ENCODE measurements at places on chromosomes 12 and 14. TPM values are rescaled to one million over a fixed set of nuclear protein-coding genes. Genes with fewer than 3 reads are reported as not detected.

- no peak for DNase-seq
These were observed 154.0 kb downstream of the PIWIL1 start for GRCh38 chr12:130491421-130492357.

- no peak for DNase-seq
These were observed 32.8 kb upstream of the BATF start for GRCh38 chr14:75489480-75489837.

Gene INSM2
- not detected for total RNA-seq

DNA sequence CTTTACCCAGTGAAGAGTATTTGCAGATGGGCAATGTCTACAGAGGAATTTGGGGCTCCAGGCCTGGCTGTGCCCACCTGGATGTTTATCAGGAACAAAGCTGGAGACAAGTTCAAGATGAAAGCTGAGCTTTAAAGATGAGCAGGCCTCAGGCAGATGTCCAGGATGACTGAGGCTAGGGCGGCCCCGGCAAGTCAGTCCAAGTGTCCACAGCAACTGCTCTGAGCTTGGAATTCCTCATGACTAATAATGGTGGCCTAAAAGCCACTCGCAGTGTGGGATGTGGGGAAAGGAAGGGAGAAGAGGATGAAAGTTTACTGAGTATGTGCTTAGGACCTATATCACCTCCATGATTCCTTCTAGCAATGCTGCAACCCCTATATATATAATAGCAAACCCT is 128.2 kb upstream of the NOS1 start:
- DNase-seq: no peak

DNA sequence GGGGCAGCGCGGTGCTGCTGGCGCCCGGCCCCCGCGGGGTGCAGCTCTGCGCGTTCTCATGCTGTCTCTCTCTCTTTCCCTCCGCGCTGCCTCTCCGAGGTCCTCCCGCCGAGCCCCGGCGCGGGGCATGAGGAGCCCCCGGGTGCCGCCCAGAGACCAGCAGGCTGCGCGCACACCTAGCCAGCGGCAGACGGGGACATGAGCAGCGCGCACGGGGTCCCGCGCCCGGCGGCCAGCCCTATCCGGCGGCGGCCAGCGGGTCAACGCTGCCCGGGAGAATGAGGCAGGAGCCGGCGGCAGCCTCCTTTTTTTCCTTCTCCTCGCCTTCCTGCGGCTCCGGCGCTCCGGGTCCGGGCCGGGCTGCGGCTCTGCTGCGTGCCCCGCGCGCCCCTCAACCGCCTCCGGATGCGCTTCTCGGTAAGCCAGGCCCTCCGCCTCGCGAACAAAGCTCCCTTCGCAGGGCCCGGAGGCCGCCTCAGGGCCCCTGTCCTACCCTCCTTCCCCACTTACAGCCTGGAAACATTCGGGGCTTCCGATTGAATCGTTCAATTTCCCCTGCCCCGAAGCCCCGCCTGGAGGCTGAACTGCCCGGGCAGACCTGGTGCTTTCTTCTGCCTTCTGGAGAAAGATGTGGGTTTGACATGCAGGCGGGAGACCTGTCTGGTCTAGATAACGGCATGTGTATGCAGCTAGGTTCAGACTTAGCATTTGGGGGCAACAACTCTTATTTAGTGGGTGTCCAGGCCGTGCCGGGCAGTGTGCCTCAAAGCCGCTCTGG is at the start of gene TUNAR:
Gene TUNAR (plus strand): TSS at position 72 of the 778 bp plus-strand sequence.
- DNase-seq: no peak

GRCh38 chr12:10167599-10167998 is 4.3 kb downstream of the OLR1 start:
- DNase-seq: no peak

GRCh38 chr12:65941388-65941787 is 117.1 kb downstream of the HMGA2 start:
- no peak for DNase-seq

Gene LRRC43
- total RNA-seq: not detected

DNA sequence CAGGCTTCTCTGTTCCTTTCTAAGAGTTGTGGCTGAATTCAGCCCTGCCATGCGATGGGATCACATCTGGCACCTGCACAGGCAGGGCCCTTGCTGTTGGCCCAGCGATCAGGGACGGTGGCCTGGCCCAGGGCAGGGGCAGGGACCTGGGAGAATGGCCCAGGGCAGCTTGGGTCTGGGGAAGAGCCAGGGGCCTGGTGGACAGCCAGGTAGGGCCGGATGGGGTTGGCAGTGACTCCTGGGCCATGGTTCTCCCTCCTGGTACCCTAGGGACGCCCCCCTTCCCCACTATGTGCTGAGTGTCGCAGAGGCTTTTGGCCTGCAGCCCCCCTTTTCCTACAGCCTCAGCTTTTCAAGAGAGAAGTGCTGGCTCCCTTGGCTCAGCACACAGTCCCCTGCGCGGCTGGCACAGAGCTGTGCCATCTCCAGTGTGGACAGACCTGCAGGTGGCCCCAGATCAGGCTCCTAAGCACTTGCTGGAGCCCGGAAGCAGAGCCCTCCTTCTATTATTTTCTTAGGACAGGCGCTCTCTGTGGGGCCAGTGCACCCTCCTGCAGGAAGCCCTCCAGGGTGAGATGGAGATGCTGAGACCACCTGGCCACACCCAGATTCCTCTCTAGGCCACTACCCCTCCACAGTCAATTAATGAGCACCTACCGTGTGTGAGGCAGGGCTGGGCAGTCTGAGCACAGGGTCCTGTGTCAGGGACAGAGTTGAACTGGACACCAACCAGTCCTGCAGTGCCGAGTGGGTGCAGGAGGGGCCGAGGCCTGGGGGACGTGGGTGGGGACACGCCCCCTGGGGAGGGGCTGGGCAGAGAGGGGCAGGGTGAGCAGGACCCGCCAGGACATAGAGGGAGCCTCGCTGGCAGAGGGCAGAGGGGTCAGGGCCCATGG is 267.6 kb downstream of the ADGRD1 start:
- no peak for DNase-seq

DNA sequence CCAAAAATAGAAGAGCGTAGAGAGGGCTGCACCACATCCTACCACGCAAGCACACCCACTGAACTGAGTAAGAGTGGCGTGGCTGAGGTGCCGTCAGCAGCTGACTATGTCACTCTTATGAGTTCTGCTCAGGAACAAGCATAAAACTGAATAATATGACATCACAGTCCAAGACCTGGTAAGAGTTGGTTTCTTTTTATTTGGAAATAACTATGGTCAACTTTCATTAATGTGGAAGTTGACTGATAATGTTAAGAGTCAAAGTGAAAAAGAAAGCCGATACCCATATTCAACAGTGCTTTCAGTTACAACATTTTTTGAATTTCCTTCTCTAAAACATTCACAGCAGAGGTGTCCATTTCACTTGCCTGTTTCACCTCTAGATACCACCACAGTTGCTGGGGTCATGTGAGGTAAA is 44.6 kb downstream of the GNS start:
- no peak for DNase-seq

Gene PROX2
- total RNA-seq: 0.76 TPM

- no peak for DNase-seq
These were observed 222.1 kb downstream of the AACS start for GRCh38 chr12:125287155-125287847.

DNA sequence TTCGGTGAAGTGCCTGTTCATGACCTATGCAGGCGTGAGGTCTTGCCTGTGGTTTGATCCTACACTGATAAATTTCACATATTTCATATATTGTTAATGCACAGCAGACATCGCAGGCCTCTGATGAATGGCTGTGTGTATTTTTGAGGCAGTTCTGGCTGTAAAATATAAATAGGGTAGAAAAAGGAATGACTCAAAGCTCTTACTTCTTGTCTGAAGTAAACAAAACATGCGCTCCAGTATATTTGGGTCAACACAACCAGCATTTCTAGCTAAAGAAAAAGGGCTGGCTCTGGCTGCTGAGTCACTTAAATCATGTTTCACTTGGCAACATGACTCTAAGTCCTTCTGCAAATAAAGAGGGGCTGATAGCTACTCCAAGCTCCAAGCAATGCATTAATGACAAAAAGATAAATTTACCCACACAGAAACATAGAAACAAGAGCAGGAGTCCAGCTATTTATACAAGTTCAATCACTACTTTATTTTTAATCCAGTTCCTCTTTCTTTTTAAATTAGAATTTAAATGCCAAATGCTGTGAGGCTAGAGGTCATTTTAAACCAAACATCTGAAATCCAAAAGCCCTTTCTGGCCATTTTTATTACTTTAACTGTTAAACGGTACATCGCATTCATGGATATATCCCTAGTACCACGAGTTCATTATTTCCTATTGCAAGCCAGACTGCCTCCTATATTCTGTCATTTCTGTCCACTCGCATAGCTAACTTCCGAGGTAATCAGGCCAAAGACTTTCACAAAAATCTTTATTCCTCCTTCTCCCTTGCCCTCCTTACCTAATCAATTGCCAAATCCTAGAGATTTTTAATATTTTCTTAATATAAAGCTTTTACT is 54.3 kb upstream of the TMCC3 start:
- no peak for DNase-seq

- no peak for DNase-seq
These were observed 14.4 kb downstream of the TSPAN9 start for GRCh38 chr12:3091382-3092241.

Gene CEP290
- 22.4 TPM for total RNA-seq

Gene PHETA1
- total RNA-seq: 2.7 TPM

- no peak for DNase-seq
These were observed 209.4 kb downstream of the RASSF9 start for GRCh38 chr12:85626784-85627171.

- DNase-seq: no peak
These were observed 2.9 kb downstream of the P2RX4 start for GRCh38 chr12:121212875-121213274.

GRCh38 chr12:25264114-25264513 is 13.4 kb upstream of the KRAS start:
- DNase-seq: peak; percentile 12
